Lung microvascular endothelial cell (primary cell): ENCODE measurements at places on chromosomes 12 and 14. TPM values are rescaled to one million over a fixed set of nuclear protein-coding genes. Genes with fewer than 3 reads are reported as not detected.
A peak's percentile ranks its signal among the peaks of the same experiment; 100 is the strongest.

- peak; percentile 39 for DNase-seq
Observed at GRCh38 chr12:11812586-11813437, 163.3 kb downstream of the ETV6 start.

DNA sequence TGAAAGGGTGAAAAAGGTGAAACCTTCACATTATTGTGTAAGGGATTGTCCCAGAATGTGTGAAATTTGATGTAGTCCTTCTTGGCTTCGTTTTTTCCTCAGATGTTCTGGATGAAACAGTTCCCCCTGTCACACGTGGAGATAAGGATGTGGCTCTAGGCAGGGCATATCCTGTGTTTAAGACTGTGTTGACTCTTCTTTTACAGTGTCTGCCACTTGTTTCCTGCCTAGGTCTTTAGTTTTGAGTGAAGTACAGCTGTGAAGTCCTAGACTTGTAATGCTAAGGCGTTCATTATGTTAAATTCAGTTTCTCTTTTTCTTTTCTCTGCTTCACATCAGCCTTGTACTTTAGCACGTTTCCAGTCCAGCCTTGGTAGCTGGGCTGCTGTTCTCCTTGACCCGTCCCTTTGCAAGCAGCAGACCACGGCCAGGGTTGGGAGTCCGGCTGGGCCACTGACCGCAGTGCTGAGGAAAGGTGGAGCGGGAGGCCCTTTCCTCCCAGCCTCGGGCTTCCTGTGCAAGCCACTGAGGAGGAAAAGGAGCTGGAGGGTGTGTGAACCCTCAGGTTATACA is 59.1 kb downstream of the RASSF3 start:
- DNase-seq = no peak

RNASE7 gene
- total RNA-seq = not detected in 2 replicates

MYF6 gene
- not detected in 2 replicates for total RNA-seq

DNA sequence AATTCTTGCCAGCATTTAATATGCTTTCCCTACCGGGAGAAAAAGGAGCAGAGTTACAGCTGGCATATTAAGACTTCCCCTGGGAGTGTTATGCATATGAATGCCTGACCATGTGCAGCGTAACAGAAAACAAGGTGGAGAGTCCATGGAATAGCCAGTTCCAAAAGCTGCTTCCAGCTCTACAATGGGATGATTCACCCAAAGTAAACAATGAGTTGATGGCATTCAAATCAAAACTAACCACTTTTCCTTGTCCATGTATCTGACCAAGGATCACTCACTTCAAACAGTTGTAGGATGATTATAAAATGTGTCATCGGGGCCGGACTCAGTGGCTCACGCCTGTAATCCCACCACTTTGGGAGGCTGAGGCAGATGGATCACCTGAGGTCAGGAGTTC is 48.1 kb upstream of the BICDL1 start:
- DNase-seq = peak; percentile 80

DNA sequence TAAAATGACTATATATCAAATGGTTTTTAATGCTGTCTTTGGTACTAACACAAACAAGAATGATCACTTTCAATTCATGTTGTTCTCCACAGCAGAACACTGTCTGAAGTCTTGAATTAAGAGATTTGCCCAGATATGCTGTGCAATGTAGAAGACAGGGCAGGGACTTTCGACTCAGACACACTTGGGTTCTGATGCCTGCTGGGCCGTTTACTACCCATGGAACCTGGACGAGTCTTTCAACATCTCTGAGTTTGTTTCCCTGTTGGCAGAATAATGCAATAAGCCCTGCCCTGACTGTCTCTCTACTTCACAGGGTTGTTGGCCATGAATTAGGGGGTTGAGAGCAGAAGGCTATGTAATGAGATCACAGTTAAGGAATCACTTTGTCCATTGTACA is 162.6 kb upstream of the TMPO start:
- peak; percentile 3 for DNase-seq

DNA sequence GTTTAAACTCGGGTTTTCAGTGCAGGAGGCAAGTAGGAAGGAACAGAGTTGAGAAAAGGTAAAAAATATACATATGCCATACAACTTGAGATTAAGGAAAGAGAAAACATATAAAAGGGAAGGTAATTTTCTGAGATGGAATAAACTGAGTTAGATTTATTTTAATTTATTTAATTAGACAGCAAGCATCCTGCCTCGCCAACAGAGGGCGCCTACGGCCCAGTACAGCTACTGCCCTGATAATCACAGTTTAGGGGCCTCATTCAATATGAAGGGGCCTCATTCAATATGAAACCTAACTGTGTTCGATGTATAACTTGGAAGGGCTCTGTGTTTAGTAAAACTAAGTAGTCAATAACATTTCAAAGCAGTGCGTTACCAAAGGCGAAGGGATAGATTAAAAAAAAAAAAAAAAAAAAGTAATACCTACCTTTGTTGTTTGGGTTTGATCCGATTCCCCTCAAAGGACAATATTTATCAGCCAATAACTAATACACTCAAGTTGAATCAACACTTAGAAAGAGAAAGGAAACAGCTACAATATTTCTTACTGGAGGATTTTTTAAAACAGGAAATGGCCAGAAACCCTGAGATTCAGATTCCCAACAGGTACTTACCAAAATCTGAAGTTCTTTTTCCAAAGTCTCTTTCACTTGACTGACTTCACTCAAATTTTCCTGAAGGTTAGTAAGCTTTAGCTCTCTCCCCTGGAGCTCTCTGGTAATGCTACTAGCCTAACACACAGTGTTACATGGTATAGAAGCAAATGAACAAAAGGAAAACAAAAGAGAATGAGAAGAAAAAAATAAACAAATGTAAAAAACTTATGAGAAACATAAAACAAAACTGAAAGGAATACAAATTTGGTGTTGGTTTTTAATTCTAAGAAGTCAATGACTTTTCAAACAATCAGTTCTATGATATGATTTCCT is 70.0 kb upstream of the VPS33A start:
- peak; percentile 59 for DNase-seq

DNA sequence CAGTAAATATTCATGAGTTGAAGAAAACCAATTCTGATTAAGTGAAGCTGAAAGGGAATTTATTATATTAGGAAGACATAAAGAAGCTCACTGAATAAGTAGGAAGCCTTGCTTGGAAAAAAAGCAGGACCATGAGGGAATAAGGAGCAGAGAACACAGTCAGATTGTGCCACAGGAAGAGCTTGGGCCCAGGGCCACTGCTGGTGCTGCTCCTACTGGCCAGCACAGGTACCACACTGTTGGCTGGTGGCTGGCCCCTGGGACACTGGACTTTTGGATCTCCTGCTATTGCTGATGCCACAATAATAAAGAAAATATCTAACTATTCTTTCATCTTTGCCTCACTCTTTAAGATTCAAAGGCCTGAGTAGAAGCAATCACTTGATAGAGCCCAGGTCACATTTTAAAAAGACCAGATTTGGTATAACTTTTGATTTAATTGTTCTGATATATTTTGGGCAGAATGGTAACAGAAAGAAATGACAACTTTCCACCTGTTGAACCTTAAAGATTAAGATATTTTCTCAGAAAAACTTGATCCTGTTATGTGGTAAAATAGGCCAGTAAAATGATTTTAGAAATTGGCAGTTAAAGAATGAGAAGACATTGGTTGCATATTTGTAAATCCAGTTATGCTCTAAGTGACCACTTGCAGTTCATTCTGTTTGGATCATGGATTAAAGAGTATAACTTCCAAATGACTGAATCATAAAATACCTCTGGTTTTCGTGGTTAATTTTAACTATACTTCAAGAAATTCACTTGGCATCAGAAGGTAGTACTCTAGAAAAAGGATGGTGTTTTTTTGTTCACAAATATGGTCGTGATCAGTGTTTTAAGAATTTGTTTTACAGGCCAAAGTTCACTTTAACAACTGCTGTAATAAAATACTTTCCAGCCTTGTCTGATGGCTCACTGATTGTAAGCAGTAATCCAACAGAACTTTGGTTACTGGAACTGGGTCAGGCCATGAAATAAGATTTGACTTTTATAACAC is 68.3 kb downstream of the DERA start:
- DNase-seq = peak; percentile 46

DNA sequence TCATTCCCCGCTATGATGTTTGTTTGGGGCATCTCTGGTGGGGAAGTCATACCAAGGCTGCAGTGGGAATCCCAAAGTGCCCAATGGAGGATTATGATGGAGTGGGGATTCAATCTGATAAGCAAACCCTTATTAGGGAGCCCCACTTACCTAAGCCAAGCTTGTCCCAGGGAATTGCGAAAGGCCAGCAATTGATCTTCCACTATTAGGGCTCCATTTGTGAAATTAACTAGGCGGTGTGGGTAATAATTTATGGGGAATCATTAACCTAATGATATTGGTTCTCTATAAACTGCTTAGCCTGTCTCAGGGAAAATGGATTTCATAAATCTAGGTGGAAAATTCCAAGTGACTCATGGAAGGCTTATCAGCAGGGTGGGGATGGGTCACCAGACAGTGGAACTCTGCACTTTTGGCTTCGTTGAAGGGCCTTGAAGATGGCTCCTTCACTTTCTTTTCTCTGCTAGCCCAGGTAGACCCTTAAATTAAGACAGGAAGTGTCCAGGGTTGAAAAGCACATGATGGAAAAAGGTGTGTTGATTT is 113.0 kb upstream of the WSCD2 start:
- no peak for DNase-seq

PTPRQ gene
- total RNA-seq = not detected in 2 replicates

ITPR2 gene
- total RNA-seq = 14.5 and 31.8 TPM in 2 replicates

DNA sequence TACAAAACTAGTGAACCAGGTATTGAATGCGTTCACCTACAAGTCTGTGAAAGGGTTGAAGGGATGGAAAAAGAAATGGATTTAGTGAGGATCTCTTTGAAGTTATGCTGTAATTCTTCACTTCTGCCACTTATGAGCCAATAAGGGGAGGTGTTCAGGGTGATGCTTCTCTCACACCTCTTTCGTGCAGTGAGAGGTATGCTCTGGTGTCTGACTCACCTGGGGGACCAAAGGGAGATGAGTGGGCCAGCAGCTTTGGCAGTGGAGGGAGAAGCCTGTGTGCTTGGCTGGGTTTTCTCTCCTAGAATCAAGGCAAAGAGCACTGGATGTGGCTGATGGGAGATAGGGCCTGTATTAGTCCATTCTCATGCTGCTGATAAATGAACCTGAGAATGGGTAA is 45.4 kb downstream of the E2F7 start:
- no peak for DNase-seq

- DNase-seq = no peak
Observed at GRCh38 chr14:23362200-23362599, 2.8 kb downstream of the EFS start.

GRCh38 chr12:57521525-57522010 is 1.1 kb upstream of the MBD6 start:
- DNase-seq = peak; percentile 64

- DNase-seq = no peak
Observed at GRCh38 chr12:8596561-8596960, 16.1 kb downstream of the AICDA start.

DNA sequence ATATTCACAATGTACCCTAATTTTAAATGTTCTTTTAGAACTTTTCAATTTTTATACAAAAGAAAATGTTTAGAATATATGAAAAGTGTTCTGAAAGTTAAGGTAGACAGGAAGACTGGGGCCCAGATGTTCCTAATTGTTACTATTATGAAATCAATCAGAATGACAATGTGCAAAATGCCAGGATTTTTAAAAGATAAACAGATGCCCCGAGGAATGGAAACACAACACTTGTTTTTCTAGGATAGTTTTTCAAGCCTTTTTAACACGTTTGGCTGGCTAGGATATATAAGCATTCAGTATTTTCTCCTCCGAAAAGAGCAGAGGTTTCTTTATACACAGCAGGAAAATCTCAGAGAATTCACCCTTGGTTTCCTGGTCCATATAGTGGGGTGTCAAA is 106.8 kb downstream of the ESR2 start:
- DNase-seq = no peak
